Erythroblast (primary cell): ENCODE measurements at places on chromosomes 5 and 9.

DNA sequence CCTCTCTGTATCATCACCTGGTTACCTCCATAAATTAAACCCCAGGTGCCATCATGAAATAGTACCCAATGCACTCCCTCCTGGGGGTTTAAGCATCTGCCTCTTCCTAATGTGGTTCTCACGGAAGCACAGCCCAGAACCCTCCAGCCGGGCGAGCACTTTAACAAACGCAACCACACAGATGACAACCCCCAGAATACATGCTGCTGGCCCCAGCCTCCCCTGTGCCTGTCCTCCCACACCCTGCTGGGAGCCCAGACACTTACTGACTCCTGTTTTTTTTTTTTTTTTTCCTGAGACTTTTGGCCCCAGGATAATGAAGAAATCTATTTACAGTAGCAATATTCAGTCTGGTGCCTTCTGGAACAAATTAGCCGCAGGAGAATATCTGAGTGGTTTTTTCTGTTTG lies 50.0 kb upstream of the COL5A1 start:
- DNase-seq: no peak

GRCh38 chr5:117295941-117296340 lies 721.3 kb upstream of the SEMA6A start:
- DNase-seq: no peak

DNA sequence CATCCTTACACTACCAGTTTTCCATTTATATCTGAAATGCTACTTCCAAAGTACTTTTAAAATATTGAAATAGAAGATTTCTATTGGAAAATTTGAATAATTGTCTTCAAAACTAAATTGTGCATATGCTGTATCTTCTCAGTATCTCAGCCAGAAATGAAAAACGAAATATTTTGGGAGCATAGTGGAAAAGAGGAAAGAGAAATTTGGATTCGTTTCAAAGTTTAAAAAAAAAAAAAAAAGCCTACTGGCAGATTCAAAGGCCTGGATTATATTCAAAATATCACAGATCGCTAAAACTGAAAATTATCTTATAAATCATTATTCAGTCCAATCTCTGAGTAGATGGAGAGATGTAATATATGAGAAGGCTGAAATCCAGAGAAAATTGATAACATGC lies 440.7 kb downstream of the TAF11L14 start:
- no peak for DNase-seq

DNA sequence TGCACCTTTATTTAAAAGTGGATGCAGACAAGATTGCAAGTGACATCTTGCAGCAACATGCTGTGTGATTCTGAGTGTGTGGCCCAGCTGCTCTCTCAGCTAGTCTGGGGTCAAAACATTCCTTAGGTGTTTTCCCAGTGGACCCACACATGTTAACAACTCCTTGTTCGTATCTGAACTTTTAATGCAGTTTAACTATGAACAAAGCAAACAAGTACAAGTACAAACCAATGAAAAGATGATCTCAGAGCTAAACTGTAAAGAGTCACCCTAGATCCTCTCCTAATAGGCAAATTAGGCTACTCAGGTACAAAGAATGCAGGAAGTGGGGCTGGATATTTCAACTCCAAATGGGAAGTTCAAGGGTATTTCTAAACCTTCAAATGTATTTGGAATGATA lies 108.4 kb downstream of the ENTREP1 start:
- DNase-seq: no peak

GRCh38 chr5:140322751-140323731 lies 20.1 kb upstream of the PFDN1 start:
- no peak for DNase-seq

- DNase-seq: no peak
Observed at GRCh38 chr5:172872997-172873491, 39.0 kb downstream of the ERGIC1 start.

- no peak for DNase-seq
Observed at GRCh38 chr5:96652769-96653454, 9.3 kb upstream of the CAST start.

DNA sequence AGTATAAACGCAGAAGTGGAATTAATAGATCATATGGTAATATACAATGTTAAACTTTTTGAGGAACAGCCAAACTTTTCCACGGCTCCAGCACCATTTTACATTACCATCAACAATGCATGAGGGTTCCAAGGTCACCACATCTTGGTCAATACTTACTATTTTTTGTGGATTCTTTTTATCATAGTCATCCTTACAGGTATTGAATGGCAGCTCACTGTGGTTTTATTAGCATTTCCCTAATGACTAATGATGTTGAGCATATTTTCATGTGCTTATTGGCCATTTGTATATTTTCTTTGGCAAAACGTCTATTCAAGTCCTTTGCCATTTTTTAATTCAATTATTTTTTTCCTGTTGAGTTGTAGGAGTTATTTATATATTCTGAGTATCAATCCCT lies 14.1 kb upstream of the RAPGEF6 start:
- no peak for DNase-seq

- DNase-seq: no peak
Observed at GRCh38 chr9:120912958-120913646, 13.5 kb downstream of the TRAF1 start.

- no peak for DNase-seq
Observed at GRCh38 chr9:34417734-34418133, 40.6 kb downstream of the FAM219A start.

DNA sequence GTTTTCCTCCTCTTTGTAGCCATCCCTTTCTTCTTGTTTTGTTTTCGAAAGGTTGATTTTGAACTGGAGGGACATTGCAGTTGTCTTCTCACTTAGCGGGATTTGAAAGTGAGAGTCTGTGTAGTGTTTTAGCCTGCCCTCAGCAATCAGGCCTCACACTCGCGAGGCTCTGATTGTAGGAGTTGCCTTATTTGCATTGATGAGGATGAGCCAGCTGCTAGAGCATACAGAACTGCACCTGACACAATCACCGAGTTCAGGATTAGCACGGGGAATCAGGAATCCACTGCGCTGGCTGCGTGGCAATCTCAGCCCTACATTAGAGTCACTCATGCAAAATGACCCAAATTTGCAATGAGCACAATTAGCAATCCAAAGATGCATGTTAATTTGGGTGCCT lies 122.5 kb upstream of the TMEM161B start:
- DNase-seq: no peak

DNA sequence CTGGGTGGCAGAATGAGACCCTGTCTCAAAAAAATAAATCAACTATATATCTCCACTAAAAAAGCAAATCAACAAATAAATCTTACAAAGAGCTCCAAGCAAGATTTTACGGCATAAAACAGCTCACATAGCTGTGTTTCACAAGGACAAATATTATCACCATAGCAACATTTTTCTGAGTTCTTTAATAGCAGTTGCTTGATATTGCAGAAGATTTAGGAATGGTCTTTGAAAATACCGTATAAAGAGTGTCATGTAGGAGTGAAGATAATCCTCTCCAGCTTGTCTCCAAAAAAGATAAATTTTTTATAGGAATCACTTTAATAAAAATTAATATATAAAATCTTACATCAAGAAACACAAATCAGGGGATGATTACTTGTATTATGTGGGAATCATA lies 36.6 kb upstream of the MYOT start:
- DNase-seq: no peak

- DNase-seq: no peak
Observed at GRCh38 chr5:131209506-131210150, 38.9 kb downstream of the LYRM7 start.

- no peak for DNase-seq
Observed at GRCh38 chr5:96350678-96351077, 82.4 kb downstream of the PCSK1 start.

- DNase-seq: no peak
Observed at GRCh38 chr9:122103985-122104384, 10.9 kb upstream of the TTLL11 start.

DNA sequence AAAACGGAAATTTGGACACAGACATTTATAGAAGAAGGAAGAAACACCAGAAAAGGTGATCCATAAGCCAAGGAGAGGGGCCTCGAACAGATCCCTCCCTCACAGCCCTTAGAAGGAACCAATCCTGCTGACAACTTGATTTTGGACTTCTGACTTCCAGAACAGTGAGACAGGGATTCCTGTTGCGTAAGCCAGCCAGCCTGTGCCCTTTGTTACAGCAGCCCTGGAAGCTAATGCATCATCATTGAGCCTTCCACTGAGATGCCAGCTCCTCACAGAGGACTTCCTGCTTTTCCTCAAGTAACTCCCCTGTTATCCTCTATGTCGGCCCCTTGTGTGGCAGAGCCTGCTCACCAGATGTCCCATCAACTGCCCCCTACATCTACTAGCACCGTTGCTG lies 94.1 kb downstream of the JMY start:
- DNase-seq: no peak

DNA sequence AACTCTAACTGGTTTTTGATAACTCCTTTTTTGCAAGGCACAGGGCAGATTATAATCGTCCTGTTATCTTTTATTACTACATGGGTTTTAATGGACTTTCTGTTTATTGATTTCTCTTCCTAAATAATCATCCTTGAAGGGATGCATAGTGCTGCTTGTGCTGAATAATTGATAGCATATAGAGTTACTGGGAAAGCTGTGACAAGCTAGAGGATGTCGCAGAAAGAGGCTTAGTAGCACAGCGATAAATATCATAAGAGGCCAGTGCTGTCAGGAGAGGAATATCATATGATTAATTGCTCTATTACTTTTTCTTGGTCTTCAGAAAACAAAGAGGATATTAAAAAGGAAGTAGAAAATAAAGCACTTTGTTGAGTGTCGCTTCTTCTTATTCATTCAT lies 1007.1 kb upstream of the ACO1 start:
- DNase-seq: no peak

DNA sequence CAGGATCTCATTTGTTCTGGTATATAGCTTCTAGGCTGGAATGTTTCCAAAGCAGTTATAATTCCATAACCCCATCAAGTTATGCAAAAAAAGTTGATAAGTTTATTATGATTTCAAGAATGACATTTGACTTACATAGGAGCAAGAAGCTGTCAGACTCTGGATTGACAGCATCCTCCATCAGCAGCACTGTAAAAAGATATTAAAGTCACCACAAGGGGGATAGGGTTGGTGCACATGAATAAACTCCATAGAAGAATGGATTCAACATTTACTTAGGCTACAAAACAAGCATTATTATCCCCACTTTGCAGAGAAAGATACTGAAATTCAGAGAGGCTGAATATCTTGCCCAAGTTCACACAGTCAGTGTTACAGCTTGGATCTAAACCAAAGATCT lies 208.9 kb upstream of the SLC30A5 start:
- DNase-seq: no peak

DNA sequence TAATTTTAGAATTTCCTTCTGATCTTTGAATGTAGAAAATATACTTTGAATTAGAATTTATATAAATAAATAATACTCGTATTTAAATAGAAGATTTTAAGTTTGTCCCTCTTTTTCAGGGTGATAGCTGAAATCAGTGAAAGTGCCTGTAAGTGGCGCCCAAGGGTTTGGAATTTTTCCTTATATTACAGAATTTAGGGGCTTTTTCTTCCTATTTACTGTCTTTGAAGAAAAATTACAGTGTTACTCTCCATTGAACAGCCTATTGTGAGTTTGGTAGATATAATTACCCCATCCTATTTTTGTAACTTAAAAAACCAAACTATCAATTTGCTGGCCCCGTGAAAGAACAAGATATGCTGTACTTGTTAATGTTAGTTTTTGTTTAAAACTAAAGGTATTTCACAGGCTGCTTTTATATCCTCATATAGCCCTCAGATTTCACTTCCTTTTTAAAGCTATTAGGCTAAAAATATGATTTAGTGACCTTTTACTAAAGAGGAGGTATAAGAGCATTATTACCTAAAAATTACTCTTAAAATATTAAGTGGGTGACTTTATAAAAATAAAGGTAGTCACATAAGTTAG lies 3.2 kb downstream of the MAP3K1 start:
- DNase-seq: peak; percentile 28

DNA sequence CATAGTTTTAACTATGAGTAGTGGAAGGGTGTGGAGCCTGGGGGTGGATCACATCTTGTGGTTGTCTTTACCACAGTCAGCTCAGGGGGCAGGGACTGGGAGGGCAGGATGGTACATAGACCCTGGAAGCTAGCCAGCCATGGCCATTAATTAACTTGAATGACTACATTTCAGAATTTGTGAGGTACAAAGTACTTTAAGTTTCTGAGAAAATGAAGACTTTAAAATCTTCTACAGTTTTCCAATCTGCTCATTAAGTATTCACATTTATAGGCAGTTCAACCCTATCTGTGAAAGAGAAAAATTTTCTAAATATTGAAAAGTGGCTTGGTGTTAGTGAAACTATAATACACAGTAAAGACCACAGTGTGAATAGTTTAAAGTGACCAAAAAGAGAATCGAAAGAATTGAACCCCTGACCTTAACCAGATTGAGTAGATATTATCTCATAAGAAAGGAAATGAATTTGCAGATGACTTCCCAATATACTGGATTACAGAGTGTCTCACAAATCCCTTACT lies 234.2 kb upstream of the MEF2C start:
- peak; percentile 10 for DNase-seq
